ENCODE measurements at places on chromosomes 6 and 20.

DNA sequence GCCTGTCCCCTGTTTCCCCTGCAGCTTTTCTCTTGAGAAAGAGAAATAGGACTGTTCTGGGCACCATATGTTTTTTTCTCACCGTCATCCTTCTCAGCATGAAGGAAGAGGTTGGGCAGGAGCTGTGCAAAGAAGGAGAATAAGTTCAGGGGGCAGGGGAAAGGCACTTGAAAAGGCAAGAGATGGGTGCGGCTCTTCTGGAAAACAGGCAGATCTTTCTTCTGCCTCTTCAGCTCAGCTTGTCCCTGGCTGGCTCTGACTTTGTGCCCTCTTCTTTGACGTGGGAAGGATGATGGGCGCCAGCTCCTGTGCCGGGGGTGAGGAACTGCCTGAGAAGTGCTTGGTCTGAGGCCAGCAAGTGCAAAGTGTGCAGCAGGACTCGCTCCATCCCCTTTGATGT is 206.5 kb downstream of the DOK5 start:
- DNase-seq: no peak

- DNase-seq: no peak
Measured at GRCh38 chr20:37261714-37262113, at the start of gene GHRH. GHRH (minus strand) TSS chr20:37261814; CDS start chr20:37256889, 4,925 bp downstream.

DNA sequence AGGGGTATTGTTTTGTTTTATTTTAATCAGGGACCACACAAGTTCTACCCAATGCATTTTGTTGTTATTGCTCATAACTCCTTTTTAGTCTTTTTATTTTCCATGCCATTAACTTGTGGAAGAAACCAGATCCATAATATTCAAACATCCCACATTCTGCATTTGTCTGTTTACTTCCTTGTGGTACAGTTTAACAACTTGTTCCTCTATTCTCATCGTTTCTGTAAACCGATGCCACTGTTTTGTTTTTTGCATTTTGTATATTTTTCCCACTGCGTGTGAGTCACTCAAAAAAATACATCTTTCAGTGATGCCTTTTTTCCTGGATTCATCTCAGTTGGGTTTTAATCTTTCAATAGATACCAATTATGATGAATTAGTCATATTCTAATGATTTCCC is 22.3 kb downstream of the SF3B5 start:
- no peak for DNase-seq

- no peak for DNase-seq
Measured at GRCh38 chr20:43843096-43843964, 71.3 kb upstream of the TOX2 start.

DNA sequence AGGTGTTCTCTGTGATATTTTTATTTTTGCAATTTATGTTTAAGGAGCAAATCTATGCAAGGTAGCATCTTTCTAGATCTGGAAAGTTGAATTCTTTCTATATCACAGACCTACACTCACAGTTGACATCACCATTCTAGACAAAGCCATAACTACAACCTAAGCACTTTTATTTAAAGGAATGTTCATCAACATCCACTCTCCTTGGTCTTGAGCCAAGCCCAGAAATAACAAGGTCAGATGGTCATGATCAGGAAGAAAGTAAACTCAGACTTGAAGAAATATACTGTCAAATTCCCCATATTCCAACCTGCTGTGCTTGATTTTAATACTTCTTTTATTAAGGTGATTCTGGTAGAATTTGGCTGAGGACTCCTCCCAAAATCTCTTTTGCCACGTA is 32.2 kb downstream of the MMUT start:
- no peak for DNase-seq

DNA sequence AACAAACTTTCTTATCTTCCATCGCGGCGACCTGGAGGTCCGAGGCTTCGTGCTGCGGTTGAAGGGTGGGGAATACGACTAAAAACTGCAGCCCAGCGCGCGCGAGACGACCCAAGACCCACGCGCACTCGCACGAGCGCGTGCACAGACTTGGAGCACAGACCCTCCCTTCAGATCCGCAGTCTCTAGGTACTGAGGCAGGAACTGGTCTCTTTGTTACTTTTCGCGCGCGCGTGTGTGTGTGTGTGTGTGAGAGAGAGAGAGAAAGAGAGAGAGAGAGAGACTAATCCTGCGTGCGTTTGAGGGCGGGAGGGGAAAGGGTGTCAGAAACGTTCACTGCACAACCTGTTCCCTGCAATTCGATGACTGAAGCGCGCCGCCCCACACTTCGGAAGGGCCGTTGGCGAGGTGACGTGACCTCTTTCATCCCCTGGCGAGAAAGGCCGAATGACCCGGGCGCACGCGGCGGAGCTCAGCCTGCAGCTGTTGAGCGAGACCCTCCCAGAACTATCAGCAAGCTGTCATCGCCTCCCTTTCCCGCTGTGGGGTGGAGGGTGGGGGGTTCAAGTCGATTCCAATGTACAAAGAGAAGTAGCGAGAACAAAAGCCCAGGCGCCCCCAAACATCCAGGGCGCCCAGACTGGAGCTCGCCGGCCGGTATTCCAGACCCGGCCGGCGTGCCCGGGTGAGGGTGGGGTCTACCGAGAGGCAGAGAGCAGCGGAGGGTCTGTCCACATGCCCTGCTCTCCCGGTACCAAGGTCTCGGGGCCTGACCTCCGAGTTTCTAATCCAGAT is 1.5 kb upstream of the TUBB2B start:
- no peak for DNase-seq

GRCh38 chr20:31581391-31581790 is 23.7 kb upstream of the ID1 start:
- no peak for DNase-seq

- no peak for DNase-seq
Measured at GRCh38 chr20:4613184-4613583, 108.5 kb upstream of the PRND start.

DNA sequence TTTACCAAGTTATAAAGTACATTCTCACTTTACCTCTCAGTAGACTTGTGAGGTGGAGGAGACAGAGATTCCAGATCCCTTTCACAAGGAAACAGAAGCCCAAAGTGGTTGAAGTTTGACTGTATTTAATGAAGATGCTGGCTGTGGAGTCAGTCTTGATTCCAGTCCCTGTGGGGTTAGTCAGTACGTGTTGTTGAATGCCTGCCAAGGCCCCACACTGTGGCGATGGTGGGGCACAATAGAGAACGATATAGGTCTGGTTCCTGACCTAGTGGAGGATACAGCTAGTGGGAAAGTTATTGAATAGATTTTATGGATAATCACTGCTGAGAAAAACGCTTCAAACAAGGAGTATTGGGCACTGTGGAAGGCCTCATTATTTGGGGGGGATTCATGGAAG is 71.4 kb downstream of the LRRC1 start:
- DNase-seq: no peak

- no peak for DNase-seq
Measured at GRCh38 chr6:165647041-165647440, 16.0 kb downstream of the PDE10A start.

- no peak for DNase-seq
Measured at GRCh38 chr20:58697867-58698703, 5.5 kb downstream of the NPEPL1 start.

GRCh38 chr20:17227669-17228623 is 1.1 kb downstream of the PCSK2 start:
- DNase-seq: no peak

- DNase-seq: no peak
Measured at GRCh38 chr6:28569748-28570147, 44.1 kb downstream of the GPX5 start.

- no peak for DNase-seq
Measured at GRCh38 chr6:128266946-128267345, 253.5 kb downstream of the PTPRK start.

DNA sequence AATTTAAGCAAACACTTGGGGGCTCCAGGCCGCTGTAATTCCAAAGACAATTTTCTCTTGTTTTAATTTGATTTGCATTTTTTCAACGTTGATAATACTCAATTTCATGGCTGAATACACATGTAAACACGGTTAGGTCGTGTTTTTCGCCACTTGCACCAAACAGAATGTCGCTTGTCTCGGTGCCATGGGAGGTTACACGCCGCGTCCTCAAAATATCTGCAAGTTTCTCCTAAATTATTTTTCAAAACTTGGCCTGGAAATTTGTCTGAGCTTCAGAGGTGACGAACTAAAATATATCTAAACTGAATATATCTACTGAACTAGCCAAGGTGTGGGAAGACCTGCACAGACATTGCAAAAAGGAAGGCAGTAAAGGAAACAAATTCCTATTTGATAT is 15.0 kb downstream of the FOXA2 start:
- no peak for DNase-seq

DNA sequence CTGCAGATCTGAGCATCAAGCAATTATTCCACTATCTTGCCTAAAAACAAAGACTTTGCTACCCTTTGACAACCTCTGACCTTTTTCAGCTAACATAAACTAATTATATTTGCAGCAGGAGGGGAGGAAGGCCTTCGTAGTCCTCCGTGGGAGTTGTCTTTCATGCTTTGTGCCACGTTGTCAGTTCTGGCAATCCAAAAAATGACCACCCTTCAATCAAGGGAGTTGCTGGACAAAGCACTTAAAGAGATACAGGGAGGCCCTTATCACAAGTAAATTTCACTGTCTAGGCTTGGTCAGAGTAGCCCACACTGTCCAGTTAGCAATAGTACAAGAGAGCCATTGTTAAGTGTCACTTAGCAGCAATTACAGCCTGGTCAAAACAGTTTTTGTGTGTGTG is 578.9 kb downstream of the HAO1 start:
- no peak for DNase-seq

DNA sequence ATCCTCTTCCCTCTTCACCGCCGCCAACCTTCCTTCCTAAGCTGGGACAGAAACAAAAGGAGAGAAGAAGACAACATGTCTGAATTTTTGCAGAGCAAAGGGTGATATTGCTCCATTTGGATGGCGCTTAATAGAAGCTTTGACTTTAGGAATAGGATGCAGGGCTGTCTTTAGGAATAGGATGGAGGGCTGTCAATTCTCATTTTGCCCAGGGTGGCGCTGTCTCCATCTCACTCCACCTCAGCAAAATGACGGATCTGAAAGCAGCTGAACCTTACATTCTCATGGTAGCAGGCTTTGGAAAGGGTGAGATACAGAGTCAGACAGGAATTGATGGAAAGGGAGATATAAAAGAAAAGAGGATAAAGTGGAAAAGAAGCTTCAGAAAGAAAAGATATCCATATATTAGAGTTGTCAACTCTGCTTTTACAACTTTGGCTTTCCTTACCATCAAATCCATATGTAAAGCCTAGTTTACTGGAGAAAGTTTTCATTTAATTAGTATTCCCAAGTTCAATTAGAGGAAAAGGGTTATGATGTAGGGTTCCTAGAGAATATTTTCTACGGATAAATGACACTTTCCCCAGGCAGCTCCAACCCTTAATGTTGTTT is 2.4 kb downstream of the MTCL3 start:
- no peak for DNase-seq

GRCh38 chr6:35955970-35956369 is 35.1 kb upstream of the SRPK1 start:
- DNase-seq: no peak

DNA sequence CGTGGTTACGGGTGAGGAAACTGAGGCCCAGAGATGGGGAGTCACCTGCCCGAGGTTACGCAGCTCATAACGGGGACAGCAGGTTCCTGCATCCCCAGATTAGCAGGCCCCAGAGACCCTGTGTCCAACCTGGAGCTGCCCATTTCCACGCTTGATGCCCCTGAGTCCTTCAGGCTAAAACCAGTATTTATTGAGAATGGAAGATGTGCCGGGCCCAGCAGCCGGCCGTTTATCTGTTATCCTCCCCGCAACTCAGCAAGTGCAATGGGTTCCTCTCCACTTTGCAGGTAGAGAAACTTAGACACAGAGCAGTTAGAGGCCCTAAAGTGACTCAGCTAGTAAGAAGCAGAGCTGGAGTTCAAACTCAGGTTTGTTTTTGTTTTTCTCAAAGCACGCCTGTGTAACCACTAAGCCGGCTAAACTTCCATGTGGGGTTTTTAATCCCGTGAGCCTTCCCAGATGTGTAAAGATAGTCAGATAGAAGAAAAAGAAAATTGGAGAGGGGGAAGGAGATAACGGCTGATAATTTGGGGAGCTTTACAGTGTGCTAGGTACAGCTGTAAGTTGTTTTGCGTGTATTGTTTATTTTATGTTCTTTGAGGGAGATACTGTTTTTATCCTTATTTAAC is 775 bp downstream of the PFDN4 start:
- DNase-seq: no peak

DNA sequence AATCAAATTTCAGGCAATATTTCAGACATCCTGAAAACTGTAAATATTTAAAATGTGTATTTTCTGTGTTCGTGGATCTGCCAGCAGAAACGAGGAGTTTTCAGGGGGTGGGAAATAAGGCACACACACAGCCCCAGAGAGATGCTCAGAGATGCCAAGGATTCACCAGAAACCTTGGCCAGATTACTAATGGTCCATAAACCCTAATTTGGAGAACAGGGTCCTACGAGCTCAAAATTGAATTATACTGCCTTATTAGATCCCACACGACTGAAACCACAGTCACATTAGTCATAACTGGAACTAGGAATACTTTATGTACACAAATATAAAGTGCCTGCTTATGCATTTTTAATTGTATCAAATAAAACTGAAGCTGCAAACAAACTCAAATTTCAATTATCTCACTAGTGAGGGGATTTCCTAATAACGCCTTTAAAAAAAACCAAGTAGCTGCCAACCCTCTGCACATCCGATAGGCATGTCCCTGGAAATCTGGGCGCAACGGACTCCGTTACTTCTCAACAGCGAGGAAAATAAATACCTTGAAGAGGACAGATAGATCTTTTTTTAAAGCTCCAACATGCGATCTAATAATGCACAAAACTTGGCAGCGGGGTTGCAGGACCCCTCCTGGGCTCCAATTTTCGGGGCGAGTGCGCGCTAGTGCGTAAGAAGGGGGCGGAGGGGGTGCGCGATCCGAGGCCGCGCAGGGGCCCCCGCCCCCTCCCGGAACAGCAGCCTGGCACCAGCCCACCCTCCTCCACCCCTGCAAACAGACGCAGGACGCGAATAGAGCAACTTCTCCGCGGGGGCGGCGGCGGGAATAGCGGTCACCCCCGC is 897 bp downstream of the CHD6 start:
- DNase-seq: no peak

DNA sequence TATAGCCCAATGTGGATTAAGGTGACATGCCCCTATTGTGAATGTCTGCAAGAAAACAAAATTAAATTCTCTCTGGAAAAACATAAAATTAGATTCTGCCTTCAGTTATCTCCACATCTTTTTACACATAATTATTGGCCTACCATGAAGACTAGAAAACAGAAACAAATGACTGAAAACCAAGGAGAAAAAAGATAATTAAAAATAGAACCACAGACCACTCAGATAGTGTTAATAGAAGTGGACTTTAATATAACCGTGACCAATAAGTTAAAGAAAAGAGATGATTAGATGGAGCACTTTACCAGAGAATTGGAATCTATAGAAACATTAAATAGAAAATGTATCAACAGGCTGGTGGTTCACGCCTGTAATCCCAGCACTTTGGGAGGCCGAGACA is 445.7 kb downstream of the EPM2A start:
- no peak for DNase-seq

- DNase-seq: no peak
Measured at GRCh38 chr20:32332614-32333013, 25.5 kb upstream of the ASXL1 start.

- no peak for DNase-seq
Measured at GRCh38 chr6:47663462-47664216, 34.7 kb upstream of the ADGRF4 start.
